LHCN-M2 (cell line): ENCODE measurements at places on chromosomes 6 and 20.
A peak's percentile ranks its signal among the peaks of the same experiment; 100 is the strongest.

GRCh38 chr20:57983082-57983481 is 245.4 kb downstream of the ANKRD60 start:
- no peak for DNase-seq

GRCh38 chr6:99232056-99232455 is 117.4 kb downstream of the FAXC start:
- no peak for DNase-seq

- no peak for DNase-seq
Observed at GRCh38 chr20:44523746-44524145, 1.9 kb upstream of the SERINC3 start.

DNA sequence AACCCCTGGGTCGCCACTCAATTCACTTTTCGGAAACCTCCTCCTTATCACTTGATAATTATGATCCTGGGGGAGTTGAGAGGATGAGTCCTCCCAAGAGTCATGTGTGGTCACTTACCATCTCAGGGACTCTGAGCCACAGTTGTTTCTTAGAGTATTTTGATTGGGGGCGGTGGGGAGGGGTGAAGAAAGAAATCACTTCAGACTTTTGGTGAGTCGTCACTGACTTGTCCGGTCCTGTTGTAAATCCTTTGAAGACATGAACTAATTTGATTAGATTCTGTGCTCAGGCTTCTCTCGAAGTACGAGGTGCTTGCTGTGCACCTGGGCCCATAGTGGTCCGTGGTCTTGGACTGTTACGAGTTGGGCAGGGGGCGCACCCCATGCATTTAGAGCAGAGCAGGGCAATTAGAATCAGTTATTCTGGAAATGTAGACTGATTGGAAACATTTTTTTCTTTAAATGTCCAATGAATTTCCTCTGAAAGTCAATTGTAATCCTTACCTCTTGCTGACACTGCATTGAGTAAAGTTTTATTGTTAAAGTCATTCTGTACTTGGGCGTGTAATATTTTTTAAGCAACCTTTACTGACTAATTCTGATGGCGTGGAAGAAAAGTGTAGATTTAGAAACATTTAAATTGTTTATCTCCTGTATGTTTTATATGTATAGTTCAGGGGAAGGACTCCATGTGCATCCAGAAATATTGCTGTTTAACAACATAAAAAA is 173.4 kb downstream of the SLC16A10 start:
- peak; percentile 37 for DNase-seq

- peak; percentile 11 for DNase-seq
Observed at GRCh38 chr6:68197356-68197755, 437.7 kb upstream of the ADGRB3 start.

DNA sequence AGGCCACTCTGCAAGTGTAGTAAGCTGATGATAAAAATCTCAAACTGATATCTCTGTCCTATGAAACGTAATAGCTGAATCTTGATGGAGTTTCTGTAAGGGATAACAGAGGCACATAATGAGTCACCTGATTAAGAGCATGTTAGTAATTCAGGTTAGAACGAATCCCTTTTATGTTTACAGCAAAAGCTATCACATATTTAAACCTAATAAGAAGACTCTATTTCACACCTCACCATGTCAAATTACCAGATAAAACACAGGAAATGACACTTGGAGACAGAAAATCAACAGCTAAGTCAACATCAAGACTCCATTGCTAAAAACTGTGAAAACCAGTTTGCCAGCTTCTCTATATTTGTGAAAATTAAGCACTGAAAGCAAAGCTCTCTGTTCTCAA is 11.8 kb downstream of the CST7 start:
- no peak for DNase-seq

DNA sequence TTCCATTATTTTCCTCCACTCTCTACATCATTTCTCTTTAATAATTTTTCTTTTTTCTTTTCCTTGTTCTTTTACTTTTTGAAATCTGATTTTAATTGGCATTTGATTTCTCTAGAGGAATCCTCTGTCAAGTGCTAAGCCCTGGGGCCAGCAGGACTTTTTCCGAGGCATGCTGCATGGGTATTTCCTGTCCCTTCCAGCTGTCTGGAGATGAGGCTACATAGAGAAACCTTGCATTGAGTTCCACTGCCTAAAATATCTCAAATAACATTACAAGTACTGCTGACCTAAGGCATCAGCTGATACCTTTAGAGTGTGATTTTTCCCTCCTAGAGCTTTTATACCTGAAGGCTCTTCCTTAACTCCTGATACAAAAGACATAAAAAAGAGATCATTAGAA is 6.2 kb downstream of the RNF217 start:
- DNase-seq = peak; percentile 41

- no peak for DNase-seq
Observed at GRCh38 chr6:41654698-41655151, 16.5 kb downstream of the MDFI start.

DNA sequence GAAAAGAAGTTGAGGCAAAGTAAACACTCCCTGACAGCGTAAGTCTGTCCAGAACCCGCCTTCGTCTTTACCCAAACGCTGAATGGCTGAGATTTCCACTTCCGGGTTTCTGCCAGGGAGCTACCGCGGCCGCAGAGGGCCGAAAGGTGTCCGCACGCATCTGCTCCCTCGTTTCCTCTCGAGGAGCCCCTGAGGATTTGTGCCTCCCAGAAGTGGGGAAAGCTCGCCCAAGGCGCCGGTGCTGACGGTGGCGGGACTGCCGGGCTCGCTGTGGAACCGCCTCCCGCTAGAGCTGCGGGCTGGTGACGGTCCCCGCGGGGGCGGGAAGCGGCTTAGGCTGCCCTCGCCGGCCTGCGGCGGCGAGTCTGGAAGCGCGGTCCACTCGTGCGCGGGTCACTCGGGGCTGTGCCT is 1760.2 kb upstream of the DEFB115 start:
- no peak for DNase-seq

- DNase-seq = no peak
Observed at GRCh38 chr6:111782192-111782809, 91.0 kb downstream of the FYN start.

DNA sequence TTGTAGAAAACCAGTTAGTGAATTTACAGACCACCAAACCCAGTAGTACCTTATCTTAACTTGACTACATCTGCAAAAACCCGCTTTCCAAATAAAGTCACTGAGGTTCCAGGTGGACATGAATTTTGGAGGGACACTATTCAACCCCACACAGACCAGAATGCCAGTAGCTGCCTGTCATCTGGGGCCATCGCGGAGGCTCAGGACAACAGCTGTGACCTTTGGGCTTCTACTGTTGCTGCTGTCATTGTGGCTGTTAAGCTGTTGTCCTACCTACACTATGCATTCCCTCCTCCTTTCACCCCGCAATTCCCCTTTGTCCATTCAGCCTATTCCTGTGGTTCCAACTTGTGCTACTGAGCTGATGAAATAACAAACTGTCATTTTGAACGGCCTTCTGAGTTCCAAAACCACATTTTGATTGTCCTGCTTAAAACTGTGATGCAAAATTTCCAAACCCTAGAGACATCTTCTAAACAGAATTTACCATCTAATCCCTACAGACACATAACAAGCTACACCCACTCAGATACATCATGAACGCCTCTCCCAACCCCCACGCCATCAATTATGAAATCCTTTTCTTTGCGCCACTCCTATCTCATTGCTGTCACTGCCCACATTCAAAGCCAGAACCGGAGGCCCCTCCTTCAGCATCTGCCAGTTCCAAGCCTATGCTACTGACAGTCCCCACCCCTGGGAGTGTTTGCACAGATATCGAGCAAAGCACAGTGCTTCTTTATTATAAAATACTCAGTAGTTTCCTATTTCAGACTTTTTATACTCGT is 125.0 kb downstream of the C6orf118 start:
- DNase-seq = peak; percentile 89

GRCh38 chr6:88725111-88725975 is 238.1 kb downstream of the RNGTT start:
- DNase-seq = peak; percentile 67

GRCh38 chr6:37062424-37062823 is 57.0 kb downstream of the FGD2 start:
- no peak for DNase-seq

DNA sequence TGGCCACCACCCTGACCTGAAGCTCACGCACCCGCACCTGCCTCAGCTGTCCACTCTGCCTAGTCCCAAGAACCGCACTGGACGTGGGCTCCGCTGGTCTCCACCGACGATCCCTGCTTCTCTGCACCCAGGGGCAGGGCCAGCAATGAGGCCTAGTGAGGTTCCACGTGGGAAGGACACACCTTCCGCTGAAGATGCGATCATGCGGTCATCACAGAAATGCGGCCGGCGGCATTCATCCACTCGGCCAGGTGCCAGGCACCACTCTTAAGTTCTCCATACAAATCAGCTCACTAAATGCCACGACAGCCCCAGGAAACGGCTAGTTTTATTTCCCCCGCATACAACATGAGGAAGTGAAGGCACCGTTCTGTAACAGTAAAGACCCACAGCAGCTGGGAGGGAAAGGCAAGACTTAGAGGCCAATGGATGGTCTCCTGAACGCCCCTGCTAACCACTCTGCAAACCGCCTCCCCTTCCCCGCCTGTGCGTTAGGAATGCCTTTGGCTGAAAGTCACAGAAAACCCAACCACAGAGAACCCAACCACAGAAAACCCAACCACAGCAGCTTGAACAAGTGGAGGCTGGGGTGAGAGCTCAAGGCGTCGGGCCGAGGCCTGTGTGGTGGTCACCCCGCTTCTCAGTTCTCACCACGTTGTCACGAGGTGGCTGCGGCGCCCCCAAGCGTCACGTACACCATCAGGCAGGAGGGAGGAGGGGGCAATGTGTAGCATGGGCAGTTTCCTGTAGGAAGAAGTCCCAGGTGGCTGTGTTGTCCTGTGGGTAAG is 204.4 kb downstream of the TAF4 start:
- DNase-seq = no peak

- DNase-seq = no peak
Observed at GRCh38 chr6:166636934-166637333, 9.9 kb upstream of the RPS6KA2 start.
